ENCODE measurements at places on chromosomes 7 and 10.

DNA sequence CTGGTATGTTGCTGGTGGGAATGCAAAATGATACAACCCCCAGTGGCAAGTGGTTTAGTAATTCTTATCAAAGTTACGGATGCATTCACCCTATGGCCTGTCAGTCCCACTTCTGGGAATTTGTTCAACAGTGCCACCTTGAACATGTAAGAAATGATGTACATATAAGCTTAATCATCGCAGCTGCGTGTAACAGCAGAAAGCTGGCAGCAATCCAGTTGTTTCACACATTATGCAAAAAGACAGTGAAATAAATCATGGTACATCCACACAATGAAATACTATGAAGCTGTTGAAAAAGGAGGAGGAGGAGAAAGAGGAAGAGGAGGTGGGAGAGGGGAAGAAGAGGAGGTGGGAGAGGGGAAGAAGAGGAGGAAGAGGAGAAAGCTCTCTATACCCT lies 76.2 kb upstream of the MYL10 start:
- H3K36me3 ChIP-seq: no peaks in the 10 kb centered on the region
- H3K4me3 ChIP-seq: no peak overlapping the region
- H3K27me3 ChIP-seq: peaks cover 4% of the 10 kb centered on the region
- H3K27ac ChIP-seq: no peak overlapping the region
- DNase-seq: no peak

- H3K27ac ChIP-seq: no peak overlapping the region
- no peak overlapping the region for H3K4me3 ChIP-seq
- no peaks in the 10 kb centered on the region for H3K4me1 ChIP-seq
- DNase-seq: no peak
Measured at GRCh38 chr7:107212725-107213124, 43.9 kb downstream of the HBP1 start.

DNA sequence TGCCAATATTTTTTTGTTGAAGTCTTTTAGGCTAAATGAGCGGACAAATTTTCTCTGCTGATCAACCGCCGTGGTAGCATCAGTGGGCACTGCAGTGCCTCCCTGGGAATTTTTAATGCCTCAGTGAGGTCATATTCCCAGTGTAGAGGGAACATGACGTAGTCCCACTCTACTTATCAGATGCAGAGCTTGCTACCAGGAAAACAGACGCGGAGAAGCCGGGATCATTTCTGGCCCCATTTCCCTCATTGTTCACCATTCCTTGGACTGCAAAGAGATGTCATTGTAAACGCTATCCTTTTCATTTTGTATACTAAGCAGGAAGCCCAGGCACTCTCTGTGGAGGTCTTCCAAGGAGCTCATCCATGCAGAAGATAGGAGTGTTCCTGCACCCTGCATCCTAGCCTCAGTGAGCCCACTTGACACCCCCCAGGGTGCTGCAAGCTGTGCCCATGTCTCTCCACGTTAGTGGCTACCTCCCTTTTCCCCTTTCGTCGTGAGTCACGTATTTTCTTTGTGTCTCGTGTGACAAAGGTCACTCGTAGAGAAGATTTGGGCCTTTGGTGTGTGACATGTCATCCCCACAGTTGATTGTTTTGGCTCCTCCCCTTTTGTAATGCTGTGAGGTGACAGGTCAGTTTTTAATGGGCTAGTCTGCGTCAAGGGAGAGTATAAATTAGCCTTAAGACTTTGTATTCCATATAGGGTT lies 145.5 kb downstream of the TCF7L2 start:
- H3K4me1 ChIP-seq: peaks cover 7% of the 10 kb centered on the region
- H3K4me3 ChIP-seq: no peak overlapping the region
- no peak overlapping the region for H3K27ac ChIP-seq
- no peak for DNase-seq
- H3K27me3 ChIP-seq: no peaks in the 10 kb centered on the region

DNA sequence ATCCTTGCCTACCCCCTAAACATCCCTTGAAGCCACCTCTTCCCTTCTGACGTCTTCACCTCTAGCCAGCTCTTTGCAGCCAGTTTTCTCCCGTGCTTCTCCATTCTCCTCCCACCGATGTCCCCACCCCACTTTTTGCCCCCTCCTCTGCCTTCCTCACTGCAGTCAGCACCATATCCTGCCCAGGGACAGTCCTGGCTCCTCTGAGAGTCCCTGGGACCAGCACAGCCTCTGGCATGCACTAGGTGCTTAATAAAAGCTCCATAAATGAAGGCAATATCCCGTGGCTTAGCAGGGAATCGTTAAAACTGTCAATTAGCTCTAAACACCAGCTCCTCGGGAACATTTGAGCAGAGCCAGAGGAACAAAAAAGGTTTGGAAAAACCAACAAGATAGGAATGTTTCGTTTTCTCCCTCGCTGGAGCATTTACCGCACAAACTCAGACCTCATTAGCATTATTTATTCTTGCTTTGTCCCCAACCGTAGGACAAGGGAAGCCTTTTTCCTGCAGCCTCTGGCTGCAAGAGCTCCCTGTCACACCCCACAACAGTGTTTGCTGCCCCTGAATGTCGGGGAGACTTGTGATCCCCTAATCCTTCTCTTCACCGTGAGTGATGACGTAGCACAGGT lies 16.1 kb downstream of the MYL10 start:
- peaks cover 7% of the 10 kb centered on the region for H3K4me1 ChIP-seq
- no peak for DNase-seq
- H3K27me3 ChIP-seq: peaks cover 4% of the 10 kb centered on the region
- no peak overlapping the region for H3K4me3 ChIP-seq

DNA sequence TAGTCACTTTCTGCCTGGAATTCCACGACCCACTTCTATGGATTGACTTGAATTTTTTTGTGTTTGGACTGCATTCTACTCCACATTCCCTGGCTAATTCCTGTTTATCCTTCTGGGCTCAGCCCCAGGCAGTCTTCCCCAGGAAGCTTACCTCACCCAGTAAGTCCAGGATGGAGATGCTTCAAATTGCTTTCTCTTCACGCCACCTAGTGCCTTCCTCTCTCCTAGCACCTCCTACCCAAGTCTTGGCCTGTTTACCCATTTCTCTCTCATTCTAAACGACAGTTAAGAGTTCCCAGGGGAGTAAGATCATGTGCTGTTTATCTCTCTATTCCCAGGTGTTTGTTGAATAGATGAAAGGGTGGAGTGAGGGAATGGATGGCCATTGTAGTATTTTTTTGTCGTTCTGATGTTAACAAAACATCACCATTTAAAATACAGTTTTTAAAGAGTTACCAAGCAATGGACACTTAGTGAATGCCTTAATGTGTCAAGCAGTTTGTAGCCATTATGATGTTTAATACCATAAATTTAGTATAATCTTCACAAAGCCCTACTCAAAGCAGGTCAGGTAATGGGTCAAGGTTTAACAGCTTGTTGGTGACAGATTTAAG lies 45.5 kb upstream of the TARP start:
- no peak overlapping the region for H3K4me3 ChIP-seq
- peak; percentile 27 for DNase-seq
- no peaks in the 10 kb centered on the region for H3K27me3 ChIP-seq
- no peaks in the 10 kb centered on the region for H3K36me3 ChIP-seq
- peak overlapping the region; percentile 52 for H3K27ac ChIP-seq
- H3K4me1 ChIP-seq: peaks cover 11% of the 10 kb centered on the region

DNA sequence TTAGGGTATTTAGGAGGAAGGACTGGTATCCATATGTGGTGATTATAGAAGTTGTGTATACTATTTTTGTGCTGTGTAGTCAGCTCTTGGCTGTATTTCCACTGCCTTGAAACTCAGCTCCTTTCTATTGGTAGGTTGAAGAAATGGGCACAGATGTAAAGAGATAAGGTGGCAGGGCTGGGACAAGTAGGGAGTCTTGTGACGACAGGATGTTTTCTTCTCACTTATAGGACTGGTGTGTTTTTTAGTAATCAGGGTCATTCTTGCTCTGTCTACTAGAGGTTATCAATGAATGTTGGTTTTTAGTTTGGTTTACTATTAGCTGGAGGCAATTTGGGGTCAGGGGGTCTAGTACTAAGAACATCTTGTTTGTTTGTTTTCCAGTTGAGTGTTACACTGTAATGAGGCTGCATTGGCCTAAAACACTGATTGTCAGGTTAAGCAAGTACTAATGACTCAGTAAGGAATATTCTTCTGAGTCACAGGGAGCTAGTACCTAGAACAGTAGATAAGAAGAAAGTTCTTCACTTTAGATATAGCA lies 11.8 kb downstream of the UBN2 start:
- DNase-seq: no peak
- no peak overlapping the region for H3K4me3 ChIP-seq
- H3K36me3 ChIP-seq: no peaks in the 10 kb centered on the region
- no peak overlapping the region for H3K27ac ChIP-seq
- peaks cover 2% of the 10 kb centered on the region for H3K27me3 ChIP-seq
- no peaks in the 10 kb centered on the region for H3K4me1 ChIP-seq

- no peak overlapping the region for H3K27ac ChIP-seq
- no peaks in the 10 kb centered on the region for H3K36me3 ChIP-seq
- no peak for DNase-seq
- H3K27me3 ChIP-seq: no peaks in the 10 kb centered on the region
- no peaks in the 10 kb centered on the region for H3K4me1 ChIP-seq
- H3K4me3 ChIP-seq: no peak overlapping the region
Measured at GRCh38 chr7:136635751-136636150, 232.7 kb upstream of the CHRM2 start.

DNA sequence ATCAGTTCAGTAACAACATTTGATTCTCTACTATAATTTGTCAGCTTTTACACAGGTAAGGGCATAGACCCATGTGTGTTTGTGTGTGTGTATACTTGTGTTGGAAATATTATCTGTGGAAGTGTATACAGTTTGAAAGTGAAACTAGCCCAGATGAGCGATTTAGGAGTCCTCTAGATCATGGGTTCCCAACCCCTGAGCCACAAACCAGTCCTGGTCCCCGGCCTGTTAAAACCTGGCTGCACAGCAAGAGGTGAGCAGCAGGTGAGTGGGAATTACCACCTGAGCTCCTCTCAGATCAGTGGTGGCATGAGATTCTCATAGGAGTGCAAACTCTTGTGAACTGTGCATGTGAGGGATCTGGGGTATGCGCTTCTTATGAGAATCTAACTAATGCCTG lies 1221.5 kb upstream of the SORCS1 start:
- H3K36me3 ChIP-seq: no peaks in the 10 kb centered on the region
- DNase-seq: no peak
- no peak overlapping the region for H3K4me3 ChIP-seq
- no peaks in the 10 kb centered on the region for H3K4me1 ChIP-seq
- H3K27me3 ChIP-seq: no peaks in the 10 kb centered on the region
- H3K27ac ChIP-seq: no peak overlapping the region

- H3K27me3 ChIP-seq: peaks cover 3% of the 10 kb centered on the region
- no peaks in the 10 kb centered on the region for H3K36me3 ChIP-seq
- no peak overlapping the region for H3K4me3 ChIP-seq
- DNase-seq: no peak
- no peak overlapping the region for H3K27ac ChIP-seq
Measured at GRCh38 chr7:141444961-141445360, 106.2 kb upstream of the AGK start.

DNA sequence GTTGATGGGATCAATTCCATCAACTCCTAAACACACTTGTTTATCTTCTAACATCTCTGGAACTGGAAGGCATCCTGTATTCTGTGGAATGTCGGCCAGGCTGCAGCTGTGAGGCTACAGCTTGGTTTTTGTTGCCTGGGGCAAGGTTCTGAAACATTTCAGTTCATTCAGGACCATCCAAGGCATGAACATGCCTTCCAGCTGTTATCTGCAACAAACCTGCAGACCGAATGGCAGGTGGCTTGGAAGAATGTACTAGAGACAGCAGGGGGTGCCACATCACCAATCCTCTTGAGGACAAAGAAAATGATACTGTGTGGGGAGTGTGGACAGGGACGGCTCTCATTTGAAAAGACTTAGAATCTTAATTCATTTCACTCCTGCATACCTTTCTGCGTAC lies 12.4 kb downstream of the PAPOLB start:
- no peak for DNase-seq
- peaks cover 10% of the 10 kb centered on the region for H3K36me3 ChIP-seq
- peaks cover 18% of the 10 kb centered on the region for H3K4me1 ChIP-seq
- H3K4me3 ChIP-seq: no peak overlapping the region
- peaks cover 4% of the 10 kb centered on the region for H3K27me3 ChIP-seq

DNA sequence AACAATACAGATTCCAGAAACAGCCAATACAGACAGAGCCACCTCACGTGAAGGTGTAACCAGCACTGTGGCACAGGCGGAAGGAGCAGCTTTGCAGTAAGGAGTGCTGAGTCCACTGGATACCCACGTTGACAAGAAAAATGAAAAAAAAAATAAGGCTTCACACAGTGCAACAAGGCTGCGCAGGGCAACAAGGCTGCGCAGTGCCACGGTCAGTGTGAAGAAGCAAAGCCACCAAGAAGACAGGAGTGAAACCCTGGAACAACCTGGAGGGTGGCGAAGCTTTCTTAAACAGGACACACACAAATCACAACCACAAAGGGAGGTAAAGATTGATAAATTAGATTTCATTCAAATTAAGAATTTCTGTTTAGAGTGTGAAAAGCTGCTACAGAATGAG lies 204.0 kb downstream of the MAD1L1 start:
- peaks cover 7% of the 10 kb centered on the region for H3K27me3 ChIP-seq
- peaks cover 38% of the 10 kb centered on the region for H3K36me3 ChIP-seq
- peaks cover 6% of the 10 kb centered on the region for H3K4me1 ChIP-seq

DNA sequence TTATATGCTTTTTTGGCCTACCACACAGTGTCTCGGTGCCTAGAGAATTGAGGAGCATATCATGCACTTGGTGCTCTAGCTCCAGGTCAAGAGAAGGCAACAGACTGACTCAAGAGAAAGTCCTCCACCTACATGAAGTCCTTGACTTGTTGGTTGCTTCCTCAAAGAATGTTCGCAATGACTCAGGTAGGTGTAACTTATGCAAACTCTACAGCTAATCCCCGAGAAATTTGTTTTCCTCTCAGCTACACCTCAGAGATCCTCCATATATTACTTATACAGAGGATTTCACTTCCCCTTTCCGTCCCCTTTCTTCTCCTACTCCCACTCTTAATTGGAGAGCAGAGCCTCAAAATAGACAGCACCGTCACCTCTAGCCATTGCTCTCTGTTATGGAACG lies 1013.1 kb downstream of the KCNMA1 start:
- H3K27me3 ChIP-seq: peaks cover 3% of the 10 kb centered on the region
- H3K27ac ChIP-seq: no peak overlapping the region
- no peak for DNase-seq
- no peak overlapping the region for H3K4me3 ChIP-seq

DNA sequence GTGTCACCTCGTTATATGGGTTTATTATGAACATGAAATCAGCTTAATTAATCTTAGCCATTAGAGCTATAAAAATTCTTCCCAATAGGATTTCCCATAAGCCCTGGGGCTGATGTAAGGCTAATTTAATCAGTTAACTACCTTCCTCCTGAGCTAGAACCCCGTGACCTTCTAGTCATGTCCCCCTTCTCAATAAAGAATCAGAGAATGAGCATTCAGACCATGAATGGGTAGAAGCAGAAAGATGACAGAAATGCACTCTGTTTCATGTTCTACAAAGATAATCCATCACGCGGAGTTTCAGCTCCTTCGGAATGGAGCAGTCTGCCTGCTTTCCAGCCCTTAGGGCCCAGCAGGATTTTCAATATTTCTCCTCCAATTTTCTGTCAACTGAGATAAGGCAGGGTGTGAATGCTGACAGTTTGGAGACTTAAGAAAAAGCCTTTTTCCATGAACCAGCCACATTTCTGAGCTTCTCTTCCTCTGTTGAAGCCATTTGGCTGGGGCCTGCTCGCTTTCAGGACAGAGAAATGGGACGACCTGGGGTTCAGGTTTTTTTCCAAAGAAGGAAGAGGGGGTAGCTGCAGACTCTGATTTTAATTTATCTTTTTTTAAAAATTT lies 211.0 kb downstream of the NEBL start:
- DNase-seq: no peak
- H3K36me3 ChIP-seq: no peaks in the 10 kb centered on the region
- no peak overlapping the region for H3K27ac ChIP-seq
- no peaks in the 10 kb centered on the region for H3K27me3 ChIP-seq

GRCh38 chr10:95260397-95260881 lies 30.4 kb downstream of the PDLIM1 start:
- H3K27me3 ChIP-seq: peaks cover 2% of the 10 kb centered on the region
- DNase-seq: no peak
- no peak overlapping the region for H3K4me3 ChIP-seq
- no peak overlapping the region for H3K27ac ChIP-seq
- no peaks in the 10 kb centered on the region for H3K4me1 ChIP-seq
- peaks cover 13% of the 10 kb centered on the region for H3K36me3 ChIP-seq

All from glutamatergic neuron (in vitro differentiated cells).